ENCODE measurements at places on chromosomes 4 and X. TPM values are rescaled to one million over a fixed set of nuclear protein-coding genes. Genes with fewer than 3 reads are reported as not detected.

DNA sequence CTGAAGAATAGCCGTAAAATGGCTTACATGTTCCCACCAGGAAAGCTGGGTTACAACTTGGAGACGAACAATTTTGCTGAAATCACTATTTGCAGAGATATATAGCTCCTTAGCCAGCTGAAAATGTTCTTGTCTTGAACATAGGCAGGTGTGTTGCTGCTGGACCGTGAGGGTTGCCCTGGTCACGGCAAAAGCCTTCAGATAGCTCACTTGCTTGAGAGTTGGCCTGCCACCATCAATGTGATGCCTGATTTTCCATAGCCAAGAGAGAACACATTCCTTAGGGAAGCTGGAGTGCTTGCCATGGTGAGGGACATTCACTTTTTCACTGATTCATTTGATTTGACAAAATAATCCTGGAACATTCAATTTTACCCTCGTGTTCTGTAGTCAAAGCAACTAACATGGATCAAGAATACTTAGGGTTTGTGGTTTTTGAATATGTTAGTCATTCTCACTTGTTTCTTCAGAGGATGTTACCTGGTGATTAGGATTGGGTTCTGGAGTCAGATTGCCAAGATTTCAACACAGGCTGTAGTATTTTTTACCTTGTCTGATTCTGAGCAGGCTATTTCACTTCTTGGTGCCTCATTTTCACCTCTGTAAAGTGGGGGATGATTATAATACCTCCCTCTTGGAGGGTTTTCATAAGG lies 536.9 kb downstream of the RAPGEF2 start:
- DNase-seq: no peak
- no peaks in the 10 kb centered on the region for H3K4me1 ChIP-seq
- no peak overlapping the region for H3K27ac ChIP-seq
- no peaks in the 10 kb centered on the region for H3K36me3 ChIP-seq
- no peaks in the 10 kb centered on the region for H3K27me3 ChIP-seq

DNA sequence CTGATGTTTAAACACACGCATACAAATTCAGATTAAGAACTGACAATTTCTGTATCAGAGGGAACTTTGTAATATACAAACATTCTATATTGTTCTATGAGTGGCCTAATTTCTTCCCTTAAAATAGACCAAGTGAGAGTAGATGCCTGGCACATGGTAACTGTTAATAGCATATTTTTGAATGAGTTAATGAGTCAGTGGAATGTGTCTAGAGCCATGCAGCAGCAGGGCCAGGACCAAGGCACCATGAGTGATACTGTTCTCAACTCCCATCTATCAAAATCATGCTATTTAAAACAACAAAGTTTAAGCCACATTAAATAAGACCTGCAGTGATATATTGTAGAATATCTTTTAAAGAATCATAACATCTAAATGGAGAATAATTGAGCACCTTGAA lies 98.3 kb downstream of the ARHGAP24 start:
- DNase-seq: no peak
- H3K36me3 ChIP-seq: no peaks in the 10 kb centered on the region
- no peak overlapping the region for H3K27ac ChIP-seq
- H3K4me1 ChIP-seq: no peaks in the 10 kb centered on the region
- no peak overlapping the region for H3K4me3 ChIP-seq
- H3K27me3 ChIP-seq: no peaks in the 10 kb centered on the region

Gene SLC6A14
- not detected for total RNA-seq

Gene TAF7L
- not detected for total RNA-seq

GRCh38 chrX:104659005-104659744 lies 93.2 kb downstream of the IL1RAPL2 start:
- H3K4me3 ChIP-seq: no peak overlapping the region
- H3K36me3 ChIP-seq: no peaks in the 10 kb centered on the region
- H3K27me3 ChIP-seq: no peaks in the 10 kb centered on the region
- H3K27ac ChIP-seq: no peak overlapping the region
- no peak for DNase-seq

Gene DIPK2B
- total RNA-seq: not detected

DNA sequence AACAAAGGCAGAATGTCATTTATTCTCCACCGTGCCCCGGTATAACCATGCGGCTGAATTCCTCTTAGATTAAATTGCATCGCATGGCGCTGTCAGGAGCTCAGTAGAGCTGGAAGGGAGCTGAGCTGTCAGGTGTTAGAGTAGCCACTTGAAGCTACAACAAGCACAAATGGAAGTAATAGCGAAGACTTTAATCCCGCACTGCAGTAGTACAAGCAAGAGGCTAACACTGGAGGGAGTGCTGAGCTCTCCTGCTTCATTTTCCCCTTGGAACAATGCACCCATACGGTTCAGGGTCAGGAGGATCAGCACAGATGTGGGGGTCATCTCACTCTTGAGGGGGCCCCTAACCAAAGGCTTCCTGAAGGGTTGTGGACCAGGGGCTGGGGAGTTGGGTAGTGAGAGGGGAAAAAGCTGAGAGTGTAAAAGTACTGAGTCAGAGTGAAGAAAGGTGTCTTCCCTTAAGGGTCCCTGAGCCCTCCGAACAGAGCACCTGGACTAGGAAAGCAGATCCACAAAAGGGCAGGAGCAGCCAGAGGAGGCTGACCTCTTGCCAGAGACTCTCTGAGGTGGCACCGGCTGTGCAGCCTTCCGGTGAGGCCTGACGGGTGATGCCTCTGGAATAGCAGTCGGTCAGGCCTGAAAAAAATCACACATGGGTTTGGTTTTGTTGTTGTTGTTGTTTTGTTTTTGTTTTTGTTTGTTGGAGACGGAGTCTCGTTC lies 36.0 kb upstream of the CBR4 start:
- H3K27me3 ChIP-seq: peaks cover 1% of the 10 kb centered on the region
- no peak for DNase-seq
- H3K36me3 ChIP-seq: no peaks in the 10 kb centered on the region
- no peaks in the 10 kb centered on the region for H3K4me1 ChIP-seq
- H3K4me3 ChIP-seq: no peak overlapping the region

- no peak overlapping the region for H3K4me3 ChIP-seq
- H3K4me1 ChIP-seq: no peaks in the 10 kb centered on the region
- no peaks in the 10 kb centered on the region for H3K36me3 ChIP-seq
- no peak overlapping the region for H3K27ac ChIP-seq
These were observed 132.8 kb downstream of the DCLK2 start for GRCh38 chr4:150211016-150211415.

- no peak overlapping the region for H3K27ac ChIP-seq
- DNase-seq: no peak
- H3K27me3 ChIP-seq: no peaks in the 10 kb centered on the region
These were observed 251.7 kb upstream of the GNPDA2 start for GRCh38 chr4:44978020-44978419.

- H3K27ac ChIP-seq: peak overlapping the region; percentile 18
- H3K4me3 ChIP-seq: no peak overlapping the region
- peaks cover 21% of the 10 kb centered on the region for H3K4me1 ChIP-seq
- DNase-seq: no peak
These were observed 21.7 kb downstream of the TMEM184C start for GRCh38 chr4:147638942-147639341.

Gene IL21
- total RNA-seq: 53.1 TPM

GRCh38 chr4:31601793-31602192 lies 881.6 kb downstream of the PCDH7 start:
- no peaks in the 10 kb centered on the region for H3K4me1 ChIP-seq
- H3K27ac ChIP-seq: no peak overlapping the region
- DNase-seq: no peak

DNA sequence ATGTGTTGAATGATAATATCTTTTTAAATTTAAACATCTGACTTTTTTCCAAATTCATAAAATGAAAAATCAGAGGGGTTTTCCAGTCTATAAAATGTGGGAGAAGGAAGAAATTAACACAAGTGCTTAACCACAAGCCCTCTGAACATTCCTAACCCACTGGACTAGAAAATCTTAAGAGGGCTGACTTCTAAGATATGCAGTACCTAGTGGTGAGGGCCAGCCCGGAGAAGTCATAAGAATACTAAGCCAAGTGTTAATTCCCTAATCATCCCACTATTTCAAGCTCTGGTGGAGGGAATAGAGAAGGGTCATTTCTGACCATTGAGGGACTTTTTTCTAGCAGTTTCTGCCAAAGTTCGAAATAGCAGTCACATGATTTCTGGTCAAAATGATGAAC lies 86.9 kb upstream of the NEIL3 start:
- H3K27ac ChIP-seq: no peak overlapping the region
- H3K4me3 ChIP-seq: no peak overlapping the region
- H3K4me1 ChIP-seq: no peaks in the 10 kb centered on the region
